ENCODE measurements at places on chromosomes 1 and 21.
A peak's percentile ranks its signal among the peaks of the same experiment; 100 is the strongest.

DNA sequence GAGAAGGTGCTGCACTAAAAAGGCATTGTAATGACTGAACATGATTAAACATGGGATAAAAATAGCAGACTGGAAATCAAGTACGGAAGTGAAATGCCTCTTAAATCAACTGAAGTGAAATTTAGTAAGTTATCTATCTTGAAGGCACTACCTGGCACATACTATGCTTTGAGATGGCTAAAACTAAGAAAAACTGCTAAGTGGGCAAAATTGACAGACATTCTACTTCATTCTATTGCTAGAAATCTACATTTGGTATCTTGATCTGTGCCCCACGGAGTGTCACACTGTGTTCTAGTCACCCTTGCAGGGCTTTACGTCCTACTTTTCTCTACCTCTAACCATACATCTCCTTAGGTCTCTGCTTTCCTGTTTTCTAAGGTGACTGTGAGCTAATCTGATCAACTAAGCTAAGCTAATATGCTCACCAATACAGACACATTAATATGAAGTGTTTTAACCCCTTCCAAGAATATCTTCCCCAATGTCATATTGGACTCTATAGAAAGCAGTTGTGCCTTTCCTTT, 4.1 kb downstream of the PDC start:
- DNase-seq, result no peak

DNA sequence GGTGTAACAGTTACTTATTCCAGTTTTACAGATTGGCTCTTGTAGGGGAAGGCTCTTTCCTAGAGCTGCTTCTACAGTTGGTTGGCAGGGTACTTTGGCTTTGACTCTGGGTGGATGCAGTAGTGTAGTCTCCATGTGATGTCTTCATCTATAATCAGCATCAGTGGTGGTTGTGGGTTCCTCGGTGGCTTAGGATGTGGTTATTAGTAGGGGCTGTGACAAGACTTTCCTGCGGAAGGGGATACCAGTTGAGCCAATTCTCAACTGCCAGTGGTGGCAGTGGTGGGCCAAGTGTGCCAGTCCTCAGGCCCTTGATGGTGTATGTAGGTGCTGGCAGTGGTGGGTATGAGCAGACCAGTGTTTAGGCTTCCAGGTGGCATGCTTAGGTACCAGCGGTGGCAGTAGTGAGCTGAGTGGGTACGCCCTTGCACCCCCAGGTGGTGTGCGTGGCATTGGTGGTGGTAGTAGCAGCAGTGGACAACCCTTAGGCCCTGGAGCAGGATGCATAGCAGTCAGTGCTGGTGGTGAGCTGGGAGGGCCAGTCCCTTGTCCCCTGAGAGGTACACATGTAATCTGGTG, 27.2 kb upstream of the KLF18 start:
- no peak for DNase-seq

GRCh38 chr1:217622042-217622441, 8.8 kb downstream of the GPATCH2 start:
- DNase-seq, result no peak

DNA sequence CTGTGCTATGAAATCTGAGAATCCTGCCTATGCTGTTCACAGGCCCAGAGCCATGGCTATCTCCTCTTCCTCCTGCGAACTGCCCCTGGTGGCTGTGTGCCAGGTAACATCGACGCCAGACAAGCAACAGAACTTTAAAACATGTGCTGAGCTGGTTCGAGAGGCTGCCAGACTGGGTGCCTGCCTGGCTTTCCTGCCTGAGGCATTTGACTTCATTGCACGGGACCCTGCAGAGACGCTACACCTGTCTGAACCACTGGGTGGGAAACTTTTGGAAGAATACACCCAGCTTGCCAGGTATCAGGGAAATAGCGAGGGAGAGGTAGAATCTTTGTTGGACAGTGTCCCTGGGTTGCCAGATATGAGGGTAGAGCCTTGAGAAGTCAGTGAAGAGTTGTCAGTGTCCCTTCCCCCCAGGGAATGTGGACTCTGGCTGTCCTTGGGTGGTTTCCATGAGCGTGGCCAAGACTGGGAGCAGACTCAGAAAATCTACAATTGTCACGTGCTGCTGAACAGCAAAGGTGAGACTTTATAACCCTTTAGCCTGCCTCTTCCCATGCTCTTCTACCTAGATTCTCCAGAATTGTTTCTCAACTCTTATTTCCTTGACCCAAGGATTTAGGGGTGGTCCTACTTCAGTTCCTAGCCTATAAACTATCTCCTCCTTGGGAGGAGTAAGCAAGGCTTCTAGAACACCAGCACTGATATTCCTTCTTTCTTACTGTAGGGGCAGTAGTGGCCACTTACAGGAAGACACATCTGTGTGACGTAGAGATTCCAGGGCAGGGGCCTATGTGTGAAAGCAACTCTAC, 1.4 kb downstream of the NIT1 start:
- peak; percentile 56 for DNase-seq

GRCh38 chr1:246532519-246532918, 25.4 kb upstream of the SMYD3 start:
- DNase-seq, result no peak
